Inflammatory macrophage treated with lipopolysaccharide for 4 hours (primary cell): ENCODE measurements at places on chromosomes 16 and 17.

DNA sequence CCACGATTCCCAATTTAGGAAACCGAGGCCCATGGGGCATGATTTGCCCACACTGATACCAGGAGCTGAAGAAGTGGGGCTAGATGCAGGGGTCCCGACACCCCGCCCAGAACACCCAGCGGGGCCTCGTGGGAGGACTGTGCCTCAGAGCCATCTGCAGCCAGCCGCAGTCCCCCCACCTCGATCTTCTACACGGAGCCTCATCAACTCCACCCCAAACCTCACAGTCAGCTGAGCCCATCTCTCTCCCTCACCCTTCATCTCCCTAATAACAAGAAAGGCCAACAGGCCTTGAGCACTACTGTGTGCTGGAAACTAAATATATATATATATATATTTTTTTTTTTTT is 4.2 kb downstream of the ITGAE start:
- DNase-seq = no peak

GRCh38 chr17:66430846-66431795 is 128.7 kb downstream of the PRKCA start:
- DNase-seq = peak; percentile 96

- no peak for DNase-seq
These were observed 546.1 kb downstream of the MAF start for GRCh38 chr16:79054211-79054984.

DNA sequence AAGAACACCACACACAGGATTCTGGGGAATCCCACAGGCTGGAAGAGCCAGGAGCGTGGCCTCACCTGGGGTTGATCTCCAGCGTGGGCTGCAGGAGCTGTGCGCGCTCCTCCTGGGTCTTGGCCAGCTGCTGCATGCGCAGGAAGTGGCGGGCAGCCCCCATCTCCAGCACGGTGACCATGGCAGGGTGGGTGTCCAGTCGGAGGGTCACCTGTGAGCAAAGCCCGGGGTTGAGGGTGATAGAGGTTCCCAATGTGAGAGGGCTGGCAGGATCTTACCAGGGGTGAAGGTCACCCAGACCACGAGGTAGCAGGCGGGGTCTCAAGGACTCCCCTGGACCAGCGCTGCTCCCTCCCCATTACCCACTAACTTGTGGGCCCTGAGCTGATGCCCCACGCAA is 7.4 kb downstream of the DNASE1 start:
- no peak for DNase-seq

DNA sequence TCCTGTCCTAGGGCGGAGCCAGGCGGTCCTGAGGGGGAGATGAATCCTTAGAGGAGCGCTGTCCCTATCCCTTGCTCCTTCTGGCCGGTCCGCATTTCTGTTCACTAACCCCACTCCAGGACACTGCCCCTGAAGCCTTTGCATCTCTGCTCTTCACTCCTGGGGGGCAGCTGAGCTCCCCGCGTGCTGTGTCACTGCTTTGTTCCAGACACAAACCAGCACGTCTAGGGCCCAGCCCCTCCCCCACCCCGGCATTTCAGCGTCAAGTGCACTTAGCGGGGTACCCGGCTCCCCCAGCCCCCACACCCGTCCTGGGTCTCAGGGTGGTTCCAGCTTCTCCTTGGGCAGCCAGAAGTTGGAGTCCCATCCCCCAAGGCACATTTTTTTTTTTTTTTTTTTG is 8.9 kb downstream of the CORO6 start:
- no peak for DNase-seq

GRCh38 chr17:64216338-64217248 is 46.5 kb downstream of the TEX2 start:
- no peak for DNase-seq

GRCh38 chr17:61122326-61122913 is 277.2 kb upstream of the TBX2 start:
- DNase-seq = no peak

DNA sequence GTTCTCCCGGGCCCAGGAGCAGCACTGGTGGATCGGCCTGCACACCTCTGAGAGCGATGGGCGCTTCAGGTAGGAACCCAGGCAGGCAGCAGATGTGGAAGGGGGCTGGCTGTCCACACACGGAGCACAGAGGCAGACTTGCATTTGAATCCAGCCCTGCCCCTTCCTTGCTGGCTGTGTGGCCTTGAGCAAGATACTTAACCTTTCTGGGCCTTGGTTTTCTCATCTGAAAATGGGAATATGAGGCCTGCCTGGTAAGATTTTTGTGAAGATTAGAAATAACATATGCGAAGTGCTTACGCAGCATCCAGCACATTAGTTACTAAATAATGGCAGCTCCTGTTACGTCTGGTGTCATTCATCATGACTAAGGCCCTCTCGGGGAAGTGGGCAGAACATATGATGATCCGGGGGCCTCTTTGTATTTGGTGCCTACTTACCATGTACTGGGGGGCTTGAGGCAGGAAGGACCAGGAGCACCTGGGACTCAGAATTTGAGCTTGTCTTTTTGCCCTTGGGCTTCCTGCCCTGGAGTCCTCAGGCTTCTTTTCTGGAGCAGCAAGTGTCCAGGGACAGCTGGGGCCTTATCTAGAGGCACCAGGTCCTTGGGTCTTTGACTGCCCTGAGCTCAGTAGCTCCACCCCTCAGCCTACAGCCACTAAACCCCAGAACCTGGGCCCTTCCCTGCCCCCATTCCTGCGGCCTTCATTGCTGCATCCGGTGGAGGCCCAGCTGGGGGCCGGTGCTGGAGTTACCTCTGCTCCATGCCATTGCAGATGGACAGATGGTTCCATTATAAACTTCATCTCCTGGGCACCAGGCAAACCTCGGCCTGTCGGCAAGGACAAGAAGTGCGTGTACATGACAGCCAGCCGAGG is 53.8 kb downstream of the MRC2 start:
- DNase-seq = no peak

DNA sequence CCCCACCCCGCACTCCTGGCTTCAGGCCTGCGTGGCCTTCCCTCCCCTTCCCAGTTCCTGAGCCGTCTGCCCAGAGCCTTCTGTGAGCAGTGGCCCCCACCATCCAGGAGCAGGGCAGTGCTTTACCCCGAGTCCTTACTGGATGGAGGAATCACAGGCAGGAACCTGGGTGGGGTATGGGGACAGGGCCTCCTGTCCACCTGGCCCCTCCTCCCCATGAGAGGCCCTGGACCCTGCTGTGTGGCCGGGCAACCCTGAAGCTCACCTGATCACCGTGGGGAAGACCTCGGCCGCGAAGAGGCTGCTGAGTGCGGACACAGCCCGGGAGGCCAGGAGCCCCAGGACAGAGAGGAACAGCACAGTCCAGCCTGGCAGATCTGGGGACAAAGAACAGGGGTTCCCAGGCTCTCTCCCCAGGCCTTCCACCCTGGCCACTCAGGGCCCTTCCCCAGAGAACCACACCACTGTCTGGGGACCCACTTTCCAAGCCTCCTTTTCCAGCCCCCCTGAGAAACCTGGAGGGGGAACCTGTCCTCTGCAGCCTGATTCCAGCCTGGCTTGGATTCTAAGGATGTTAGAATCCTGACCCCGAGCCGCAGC is 3.2 kb downstream of the SLC22A31 start:
- DNase-seq = no peak

GRCh38 chr16:7113395-7113794 is 219.2 kb upstream of the RBFOX1 start:
- no peak for DNase-seq

- no peak for DNase-seq
These were observed 42.8 kb downstream of the ADCY7 start for GRCh38 chr16:50309156-50309526.

- no peak for DNase-seq
These were observed 123.7 kb downstream of the SPACA3 start for GRCh38 chr17:33115366-33115765.

- DNase-seq = no peak
These were observed 25.3 kb downstream of the LMF1 start for GRCh38 chr16:945271-946047.

- no peak for DNase-seq
These were observed 31.5 kb upstream of the TNRC6C start for GRCh38 chr17:77926981-77927380.

- no peak for DNase-seq
These were observed 103.4 kb downstream of the CYLD start for GRCh38 chr16:50845296-50845695.

GRCh38 chr17:55598495-55598894 is 87.2 kb upstream of the SMIM36 start:
- no peak for DNase-seq

DNA sequence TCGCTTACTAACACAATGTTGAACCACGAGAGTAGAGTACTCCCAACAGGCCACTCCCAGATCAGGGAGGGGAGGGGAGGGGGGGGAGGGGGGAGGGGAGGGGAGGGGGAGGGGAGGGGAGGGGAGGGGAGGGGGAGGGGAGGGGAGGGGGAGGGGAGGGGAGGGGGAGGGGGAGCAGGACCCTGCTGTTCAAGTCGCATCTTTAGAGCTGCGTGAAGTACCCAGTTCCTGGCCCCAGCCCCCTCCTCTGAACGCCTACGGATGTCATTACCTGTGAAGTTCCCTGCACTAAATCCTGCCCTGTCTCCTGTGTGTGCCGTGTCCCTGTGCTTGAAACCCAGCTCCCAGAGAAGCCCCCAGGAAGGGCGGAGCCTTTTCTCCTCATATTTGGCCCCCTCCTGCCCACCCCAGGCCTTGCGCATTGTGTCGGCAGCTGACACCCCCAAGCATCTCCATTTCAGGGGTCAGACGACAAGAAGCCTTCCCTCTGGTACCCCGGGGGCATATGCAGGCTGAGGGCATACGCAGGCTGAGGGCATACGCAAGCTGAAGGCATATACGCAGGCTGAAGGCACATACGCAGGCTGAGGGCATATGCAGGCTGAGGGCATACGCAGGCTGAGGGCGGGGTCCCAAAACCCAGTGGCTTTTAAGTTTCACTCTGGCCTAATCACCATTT is 330.2 kb downstream of the C16orf95 start:
- DNase-seq = no peak

GRCh38 chr17:8952191-8952590 is 13.3 kb downstream of the PIK3R5 start:
- DNase-seq = no peak

GRCh38 chr16:51357839-51358238 is 206.8 kb upstream of the SALL1 start:
- DNase-seq = no peak

- DNase-seq = peak; percentile 77
These were observed 1.2 kb downstream of the TMEM95 start for GRCh38 chr17:7356072-7356549.

DNA sequence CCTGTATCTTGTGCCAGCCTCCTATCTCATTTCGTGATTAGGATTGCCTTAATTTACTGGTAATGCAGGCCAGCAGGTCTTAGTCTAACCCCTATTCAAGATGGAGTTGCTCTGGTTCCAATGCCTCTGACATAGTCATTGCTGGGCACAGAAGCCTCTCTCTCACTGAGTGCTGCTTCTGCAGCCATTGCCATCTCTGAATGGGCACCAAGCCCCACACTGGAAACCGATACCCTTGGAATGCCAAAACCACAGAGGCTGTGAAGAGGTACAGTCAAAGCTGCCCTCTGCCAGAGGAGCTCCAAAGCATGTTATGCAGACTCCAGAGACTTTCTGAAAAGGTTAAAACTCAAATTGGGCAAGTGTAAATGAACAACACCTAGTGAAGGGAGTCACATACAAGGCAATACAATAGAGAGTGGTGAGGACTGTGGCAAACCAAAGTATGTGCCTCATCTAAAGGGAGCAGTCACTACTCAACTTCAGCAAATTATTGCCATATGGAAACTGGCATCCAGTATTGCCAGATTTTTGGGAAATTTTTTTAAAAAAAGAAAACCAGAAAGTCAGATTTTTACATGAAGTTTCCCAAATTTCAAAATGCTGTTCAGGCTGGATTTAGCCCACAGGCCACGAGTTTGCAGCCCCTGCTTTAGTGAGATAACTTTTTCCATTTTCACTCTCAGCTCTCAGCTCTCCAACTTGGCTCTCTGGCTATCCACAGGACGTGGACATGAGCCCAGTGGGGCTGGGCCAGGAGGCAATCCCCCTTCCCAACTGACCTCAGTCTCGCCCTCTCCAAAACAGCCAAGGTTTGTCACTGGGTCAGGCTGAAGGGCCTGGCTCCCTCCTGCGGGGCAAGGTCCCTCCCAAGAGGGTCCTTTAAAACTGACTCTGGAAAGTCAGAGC is 2.1 kb upstream of the MMP2 start:
- DNase-seq = no peak

DNA sequence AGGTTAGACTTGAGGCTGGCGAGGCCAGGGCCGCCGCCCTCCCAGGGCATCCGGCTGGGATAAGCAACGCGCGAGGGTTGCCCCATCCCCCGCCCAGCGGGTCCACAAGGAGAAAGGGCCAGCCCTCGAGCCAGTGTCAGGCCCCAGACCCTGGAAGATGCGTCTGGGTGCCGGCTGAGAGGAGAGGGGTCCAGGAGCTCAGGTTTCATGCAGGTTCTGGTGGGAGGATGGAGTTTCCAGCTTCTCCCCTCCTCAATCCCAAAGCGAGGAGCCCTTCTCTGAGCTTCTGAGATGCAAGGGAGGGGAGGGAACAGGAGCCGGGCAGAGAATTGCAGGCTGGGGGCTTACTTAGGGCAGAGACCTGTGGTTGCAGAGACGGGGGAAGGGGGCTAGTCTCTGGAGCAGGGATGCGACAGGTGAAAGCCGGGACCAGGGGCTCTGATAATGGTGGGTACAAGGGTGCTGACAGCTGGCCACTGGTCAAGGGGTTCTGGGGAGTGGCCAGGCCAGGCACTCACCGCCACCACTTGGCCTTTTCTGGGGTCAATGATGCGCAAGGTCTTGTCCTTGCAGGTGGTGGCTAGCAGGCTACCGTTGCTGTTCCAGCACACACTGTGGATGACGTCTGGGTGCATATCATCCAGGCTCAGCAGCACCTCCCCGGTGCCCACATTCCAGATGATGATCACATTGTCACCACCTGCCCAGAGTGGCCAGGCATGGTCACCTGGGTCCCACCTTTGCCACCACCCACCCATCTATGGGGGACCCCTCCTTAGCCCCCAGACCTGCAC is 4.2 kb downstream of the CORO6 start:
- DNase-seq = no peak

GRCh38 chr16:85570213-85570734 is 42.8 kb upstream of the GSE1 start:
- no peak for DNase-seq
